Islet precursor cell (in vitro differentiated cells): ENCODE measurements at places on chromosomes 3 and 15.
A peak's percentile ranks its signal among the peaks of the same experiment; 100 is the strongest.

GRCh38 chr3:133962849-133963248 is 66.9 kb downstream of the SLCO2A1 start:
- peak; percentile 85 for DNase-seq

GRCh38 chr15:87575896-87576473 is 680.6 kb downstream of the NTRK3 start:
- no peak for DNase-seq

DNA sequence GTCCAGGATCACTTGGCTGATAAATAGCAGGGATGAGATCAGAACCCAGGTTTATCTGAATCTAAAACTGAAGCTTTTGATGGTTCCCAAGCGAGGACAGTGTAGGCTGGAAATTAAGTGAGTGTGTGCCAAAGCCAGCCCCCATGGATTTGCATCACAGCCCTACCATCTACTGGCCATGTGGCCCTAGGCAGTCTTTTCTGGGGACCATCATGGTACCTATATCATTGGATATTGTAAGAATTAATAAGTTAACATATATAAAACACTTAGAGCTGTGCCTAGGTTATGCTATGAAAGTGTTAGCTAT is 32.8 kb upstream of the SSR3 start:
- DNase-seq, result no peak

- DNase-seq, result no peak
Observed at GRCh38 chr3:57757642-57758297, 1.7 kb downstream of the SLMAP start.

DNA sequence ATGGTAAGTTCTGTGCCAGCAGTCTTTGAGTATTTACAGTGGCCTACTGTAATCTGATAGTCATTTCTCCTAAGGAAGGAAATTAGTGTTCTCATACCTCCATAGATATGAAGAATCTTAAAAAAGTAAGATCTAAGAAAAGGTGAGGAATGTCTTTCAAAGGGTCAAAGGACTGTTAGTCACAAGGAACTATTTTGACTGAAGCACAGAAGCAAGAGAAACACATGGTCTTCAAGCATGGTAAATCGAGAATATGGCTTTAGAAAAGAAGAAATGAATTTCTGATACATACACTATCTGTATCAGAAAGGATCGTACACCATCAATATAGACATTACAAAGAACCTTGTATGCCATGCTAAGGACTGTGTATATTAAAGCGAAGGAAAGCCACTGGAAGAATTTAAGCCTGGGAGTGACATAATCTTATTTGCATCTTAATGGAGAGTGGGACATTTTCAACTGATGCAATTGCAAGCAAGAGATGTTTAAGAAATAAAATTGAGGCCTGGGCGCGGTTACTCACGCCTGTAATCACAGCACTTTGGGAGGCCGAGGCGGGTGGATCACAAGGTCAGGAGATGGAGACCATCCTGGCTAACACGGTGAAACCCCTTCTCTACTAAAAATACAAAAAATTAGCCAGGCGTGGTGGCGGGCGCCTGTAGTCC is 5.5 kb upstream of the ACAP2 start:
- DNase-seq, result no peak

GRCh38 chr3:61803983-61804382 is 242.6 kb downstream of the PTPRG start:
- DNase-seq, result no peak

DNA sequence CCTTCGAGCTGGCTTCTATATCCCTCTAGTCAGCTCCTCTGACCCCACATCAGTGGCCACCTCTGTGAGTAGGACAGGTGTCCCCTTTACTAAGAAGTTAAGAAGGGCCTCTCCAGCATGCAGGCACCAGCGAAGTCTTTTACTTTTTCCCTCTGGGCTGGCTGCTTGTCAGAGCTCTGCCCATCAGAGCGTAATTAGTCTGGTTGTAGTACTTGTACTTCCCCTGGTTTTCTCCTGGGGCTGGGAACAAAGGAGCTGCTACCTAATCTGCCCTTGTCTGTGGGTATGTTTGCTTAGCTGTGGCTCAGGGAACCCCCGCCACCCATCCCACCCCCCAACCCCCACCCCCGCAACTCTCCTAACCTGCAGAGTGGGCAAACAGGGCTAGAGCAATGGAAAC is 27.4 kb upstream of the ALPK3 start:
- DNase-seq, result no peak
